Femur (tissue), 1 donor: ENCODE measurements at places on chromosomes 2 and 18.
A peak's percentile ranks its signal among the peaks of the same experiment; 100 is the strongest.

GRCh38 chr2:212903413-212903812 is 248.0 kb downstream of the IKZF2 start:
- DNase-seq, result no peak

DNA sequence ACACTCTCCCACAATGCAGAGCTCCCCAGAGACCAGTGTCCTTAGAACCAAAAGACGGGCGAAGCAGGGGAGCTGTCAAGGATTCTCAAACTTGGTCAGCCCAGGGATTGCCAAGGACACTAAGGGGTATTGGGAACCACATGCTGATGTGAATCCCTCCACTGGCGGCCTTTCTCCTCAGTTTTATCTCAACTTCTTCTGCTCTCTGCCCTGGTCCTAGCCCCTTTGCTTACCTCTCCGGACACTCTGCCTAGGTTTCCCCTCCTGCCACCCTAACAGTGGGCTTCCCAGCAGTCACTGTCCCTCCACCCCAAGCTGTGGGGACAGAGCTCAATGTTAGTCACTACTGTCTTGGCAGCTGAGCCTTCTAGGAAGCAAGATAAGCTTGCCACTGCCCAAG is 61.1 kb downstream of the POLR1A start:
- peak; percentile 9 for DNase-seq

DNA sequence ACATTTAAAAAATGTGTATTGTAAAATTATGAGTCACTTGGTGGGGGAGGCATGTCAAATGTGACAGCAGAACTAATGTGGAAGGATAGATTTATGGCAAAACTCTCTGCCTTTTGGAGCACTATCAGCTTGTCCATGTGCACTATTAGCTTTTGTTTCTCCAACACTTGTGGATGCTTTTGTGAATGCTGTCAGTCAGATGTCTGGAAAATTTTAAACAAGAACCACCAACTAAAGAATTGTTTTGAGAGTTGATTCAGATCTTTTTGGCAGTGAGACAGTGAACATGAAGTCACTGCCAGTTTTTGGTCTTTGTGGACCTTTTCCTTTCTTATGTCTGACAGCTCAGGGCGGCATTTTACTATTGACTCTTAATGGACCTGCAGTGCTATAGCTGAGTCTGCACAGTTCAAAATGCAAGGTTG is 72.4 kb downstream of the KIAA1328 start:
- no peak for DNase-seq

- DNase-seq, result no peak
These were observed 229.2 kb upstream of the TFPI start for GRCh38 chr2:187783446-187783845.

GRCh38 chr2:133484106-133484505 is 84.2 kb downstream of the NCKAP5 start:
- peak; percentile 50 for DNase-seq

- DNase-seq, result no peak
These were observed 127.4 kb downstream of the PLCL1 start for GRCh38 chr2:197931661-197932312.

DNA sequence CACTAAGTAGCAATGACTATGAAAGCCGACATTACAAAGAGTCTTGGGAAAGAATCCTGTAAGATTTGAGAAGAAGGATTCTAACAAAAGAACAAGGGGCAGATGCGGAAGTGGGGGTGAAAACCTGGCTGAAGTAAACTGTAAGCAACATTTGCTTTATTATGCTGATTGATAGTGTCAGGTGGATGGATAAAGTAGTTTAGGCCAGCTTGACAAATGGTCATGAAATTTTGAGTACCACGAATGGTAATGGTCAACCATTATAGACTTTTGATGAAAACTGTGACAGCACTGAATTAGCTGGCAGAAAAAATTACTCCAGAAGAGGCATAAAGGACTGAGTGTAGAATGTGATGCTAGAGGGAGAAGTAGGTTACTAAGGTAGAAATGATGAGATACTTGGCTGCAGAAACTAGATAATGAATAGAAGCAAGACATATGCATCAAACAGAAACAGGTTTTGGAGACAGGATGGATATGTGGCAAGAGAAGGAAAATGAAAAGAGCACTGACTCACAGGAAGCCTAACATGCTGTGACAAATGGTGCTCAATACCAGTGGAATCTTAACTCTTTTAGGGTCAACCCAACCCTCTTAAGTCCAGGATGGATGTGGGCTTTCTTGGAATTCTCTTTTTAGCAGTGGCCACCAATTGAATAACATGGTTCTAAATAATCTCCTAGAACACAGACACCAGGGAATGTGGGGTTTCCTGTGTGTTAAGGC is 6.8 kb downstream of the THUMPD2 start:
- DNase-seq, result no peak

GRCh38 chr2:215605214-215605613 is 169.3 kb upstream of the FN1 start:
- DNase-seq, result no peak

GRCh38 chr2:149908726-149909683 is 321.4 kb upstream of the MMADHC start:
- peak; percentile 38 for DNase-seq

GRCh38 chr2:12330916-12331315 is 385.8 kb upstream of the TRIB2 start:
- DNase-seq, result no peak

- no peak for DNase-seq
These were observed 98.6 kb downstream of the KCNS3 start for GRCh38 chr2:17976871-17977746.

DNA sequence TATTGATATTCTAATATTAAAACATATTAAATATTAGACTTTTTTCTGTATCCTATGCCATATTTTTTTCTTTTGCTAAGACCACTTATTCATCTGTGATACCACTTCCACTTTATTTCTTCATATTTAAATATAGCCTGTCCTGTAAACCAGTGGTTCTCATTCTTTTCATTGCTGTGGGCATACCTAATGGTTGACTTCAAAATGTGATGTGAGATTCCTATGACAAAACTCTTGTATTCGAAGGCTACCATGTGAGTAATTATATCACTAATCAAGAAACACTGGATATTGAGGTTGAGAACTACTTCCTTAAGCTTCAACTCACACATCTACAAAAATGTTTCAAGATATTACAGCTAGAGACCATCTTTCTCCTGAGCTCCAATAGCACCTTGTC is 3.6 kb downstream of the SCRN3 start:
- no peak for DNase-seq

DNA sequence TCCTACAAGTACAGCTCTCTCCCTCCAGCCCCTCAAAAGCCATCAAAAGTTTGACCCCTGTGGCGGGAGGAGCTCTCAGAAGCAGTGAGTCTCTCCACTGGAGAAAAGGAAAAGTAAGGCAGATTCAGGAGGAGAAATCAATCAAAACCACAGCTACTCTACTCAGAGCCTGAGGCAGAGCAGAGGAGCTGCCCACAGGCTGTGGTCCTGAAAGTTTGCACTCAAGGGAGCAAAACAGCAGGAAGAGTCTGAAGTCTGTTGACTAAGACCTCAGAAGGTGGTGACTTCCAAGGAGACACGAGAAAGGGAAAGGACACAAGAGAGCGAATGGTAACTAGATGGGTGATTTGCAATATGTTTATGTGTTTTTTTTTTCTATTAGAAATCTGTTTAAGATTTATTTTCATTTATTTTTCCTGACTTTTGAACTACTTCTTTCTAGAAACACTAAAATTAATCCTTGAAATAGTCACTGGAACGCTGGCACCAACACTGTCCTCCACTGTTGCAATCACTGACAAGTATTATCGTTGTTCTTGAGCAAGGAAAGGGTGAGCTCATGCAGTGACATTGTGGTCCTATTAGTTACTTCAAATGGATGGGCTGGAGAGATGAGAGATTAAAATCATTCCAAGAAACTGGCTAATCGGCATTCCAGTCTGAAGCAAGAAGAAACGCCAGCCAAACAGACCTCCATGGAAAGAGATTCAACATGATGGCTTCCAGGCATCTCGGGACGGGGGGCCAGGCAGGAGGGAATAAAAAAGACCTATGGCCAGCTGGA is 35.8 kb downstream of the PID1 start:
- no peak for DNase-seq

GRCh38 chr2:8421658-8422449 is 260.0 kb upstream of the ID2 start:
- DNase-seq, result no peak

DNA sequence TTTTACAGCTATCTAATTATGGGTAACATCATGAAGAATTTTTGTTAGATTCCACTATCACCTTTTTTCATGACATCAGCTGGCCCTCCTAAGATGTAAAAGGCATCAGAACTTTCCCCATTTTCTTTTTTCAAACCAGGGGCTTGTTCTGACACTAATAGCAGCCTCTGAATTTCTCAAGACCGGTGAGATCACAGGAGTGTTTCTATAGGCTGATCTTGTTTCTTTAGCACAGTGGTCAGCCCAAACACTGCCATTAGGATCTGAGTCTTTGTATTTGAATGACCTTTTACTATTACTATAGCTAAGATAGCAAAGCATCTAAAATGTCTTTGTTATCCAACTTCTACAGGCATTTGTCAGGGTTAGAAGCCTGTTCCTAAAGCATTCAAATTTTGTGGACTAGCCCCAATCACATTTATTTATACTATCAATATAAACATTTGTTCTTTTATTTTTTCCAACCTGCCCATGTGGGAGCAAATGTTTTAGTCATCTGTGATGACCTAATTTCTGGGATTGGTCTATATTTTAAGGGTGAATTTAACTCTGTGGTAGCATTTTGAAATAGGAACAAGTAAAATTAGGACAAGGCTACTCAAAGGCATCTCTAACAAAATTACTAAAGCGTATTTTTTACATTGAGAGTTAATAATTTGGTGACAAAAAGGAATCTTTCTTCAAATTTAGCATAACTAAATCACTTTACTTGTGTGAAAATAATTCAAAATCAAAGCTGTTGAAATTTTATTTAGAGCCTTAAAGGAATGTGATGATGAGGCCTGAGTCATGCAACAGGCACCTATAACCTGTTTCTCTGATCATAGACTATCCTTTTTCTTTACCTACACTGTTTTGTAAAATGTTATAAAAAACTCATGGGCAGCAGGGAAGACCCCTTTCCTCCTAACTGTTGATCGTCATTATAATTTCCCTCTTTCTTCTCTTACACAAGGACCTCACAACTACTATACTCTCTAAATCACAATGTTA is 39.3 kb downstream of the ZAP70 start:
- no peak for DNase-seq

GRCh38 chr2:240799033-240799820 is 20.8 kb downstream of the KIF1A start:
- DNase-seq, result peak; percentile 33

- no peak for DNase-seq
These were observed 99.4 kb upstream of the IL1R2 start for GRCh38 chr2:101892377-101892776.

GRCh38 chr2:42929546-42930024 is 137.2 kb upstream of the HAAO start:
- peak; percentile 10 for DNase-seq

DNA sequence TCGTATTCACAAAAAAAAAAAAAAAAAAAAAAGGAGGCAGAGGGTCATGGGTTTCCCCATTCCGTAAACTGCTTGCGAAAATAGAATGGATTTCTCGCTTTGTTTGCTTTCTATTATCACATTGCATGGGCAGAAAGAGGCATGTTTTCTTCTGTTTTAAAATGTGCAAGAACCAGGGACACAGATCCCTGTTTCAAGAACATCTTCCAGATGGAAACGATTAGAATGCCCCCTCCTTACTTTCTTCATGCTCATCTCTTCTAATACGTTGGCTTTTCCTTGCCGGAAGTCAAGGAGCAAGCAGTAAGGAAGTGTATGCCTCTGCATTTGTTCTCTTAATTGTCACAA is 51.0 kb upstream of the ZNF516 start:
- DNase-seq, result no peak

- DNase-seq, result no peak
These were observed 41.3 kb downstream of the ALK start for GRCh38 chr2:29880084-29880483.

DNA sequence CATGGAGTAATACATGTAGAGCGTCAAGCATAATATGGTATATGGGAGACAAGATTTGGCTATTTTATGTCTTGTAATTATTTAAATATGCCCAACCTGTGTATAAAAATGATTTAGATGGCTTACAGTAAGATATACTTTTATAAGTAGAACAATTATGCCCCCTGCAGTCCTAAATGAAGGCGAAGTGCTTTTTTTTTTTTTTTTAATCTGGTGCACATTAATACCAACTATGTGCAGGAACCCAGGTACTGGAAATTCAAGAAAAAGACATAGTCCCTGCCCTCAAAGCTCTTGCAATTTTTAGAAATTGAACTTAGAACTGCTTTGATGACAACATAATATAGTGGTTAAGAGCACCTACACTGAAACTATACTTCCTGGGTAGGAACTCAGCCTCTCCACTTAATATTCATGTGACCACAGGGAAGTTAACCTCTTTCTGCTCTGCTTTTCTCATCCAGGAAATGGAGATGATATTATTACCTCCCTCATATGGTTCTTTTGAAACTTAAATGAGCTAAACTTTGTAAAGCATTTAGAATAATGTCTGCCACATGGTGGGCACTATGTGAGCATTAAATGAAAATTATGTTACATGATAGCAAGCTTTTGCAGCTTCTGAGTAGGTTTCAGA is 38.1 kb downstream of the AFTPH start:
- no peak for DNase-seq

DNA sequence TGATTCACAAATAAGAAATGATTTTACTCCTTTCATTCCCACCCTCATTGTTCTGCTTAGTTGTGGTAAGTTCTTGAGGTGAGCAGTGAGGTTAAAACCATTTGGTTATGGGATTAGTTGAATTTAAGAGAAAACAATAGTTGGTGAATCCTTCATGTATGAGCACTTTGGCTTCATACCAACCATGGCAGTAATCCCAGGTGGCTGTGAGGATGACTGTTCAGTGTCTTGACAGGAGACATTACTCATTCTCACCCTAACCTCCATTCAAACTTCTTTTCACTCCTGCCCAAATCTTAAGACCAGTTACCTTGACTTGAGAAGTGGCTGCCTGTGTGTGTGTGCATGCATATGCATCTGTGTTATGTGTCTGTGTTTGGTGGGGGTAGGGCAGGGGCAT is 143.1 kb downstream of the SETBP1 start:
- DNase-seq, result no peak

- no peak for DNase-seq
These were observed 17.8 kb downstream of the TRAK2 start for GRCh38 chr2:201433394-201433995.

GRCh38 chr2:23622966-23623675 is 238.1 kb downstream of the KLHL29 start:
- DNase-seq, result no peak

DNA sequence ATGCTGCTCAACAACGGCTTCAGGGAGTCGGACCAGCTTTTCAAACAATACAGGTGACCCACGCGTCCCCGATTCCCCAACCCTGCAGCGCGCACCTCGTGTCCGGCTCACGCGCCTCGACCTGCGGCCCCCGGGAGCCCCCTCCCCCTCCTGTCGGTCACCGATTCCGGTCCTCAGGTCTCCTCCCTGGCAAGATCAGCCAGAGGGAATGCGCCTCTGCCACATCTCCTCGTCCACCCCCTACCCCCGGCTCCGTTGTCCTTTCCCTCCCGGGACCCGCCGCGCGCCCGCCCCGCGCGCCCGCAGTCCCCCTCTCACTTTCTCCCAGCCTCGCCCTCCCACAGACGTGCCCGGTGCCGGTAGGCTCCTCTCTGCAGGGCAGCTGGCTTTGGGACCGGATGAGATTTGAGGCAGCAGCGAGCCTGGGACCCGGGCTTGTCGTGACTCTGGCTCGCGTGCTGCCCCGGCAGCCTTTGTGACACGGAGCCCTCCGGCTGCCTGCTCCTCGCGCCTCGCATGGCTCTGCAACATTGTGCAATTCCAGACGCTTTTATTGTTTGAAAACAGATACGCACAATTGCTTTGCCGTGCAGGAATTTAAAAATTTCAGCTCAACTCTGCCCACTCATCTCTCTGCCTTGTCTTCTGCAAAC is 558 bp downstream of the TTC39C start:
- peak; percentile 61 for DNase-seq
